ENCODE measurements at places on chromosomes 16 and 17.

GRCh38 chr17:37068266-37068665, 119.5 kb downstream of the AATF start:
- no peak overlapping the region for H3K27ac ChIP-seq
- DNase-seq, result no peak
- no peaks in the 10 kb centered on the region for H3K4me1 ChIP-seq
- H3K4me3 ChIP-seq, result no peak overlapping the region
- no peaks in the 10 kb centered on the region for H3K27me3 ChIP-seq

- no peak for DNase-seq
- no peaks in the 10 kb centered on the region for H3K36me3 ChIP-seq
- no peak overlapping the region for H3K27ac ChIP-seq
- H3K27me3 ChIP-seq, result no peaks in the 10 kb centered on the region
- no peak overlapping the region for H3K4me3 ChIP-seq
- no peaks in the 10 kb centered on the region for H3K4me1 ChIP-seq
These were observed 27.4 kb upstream of the ZNF423 start for GRCh38 chr16:49883076-49884014.

DNA sequence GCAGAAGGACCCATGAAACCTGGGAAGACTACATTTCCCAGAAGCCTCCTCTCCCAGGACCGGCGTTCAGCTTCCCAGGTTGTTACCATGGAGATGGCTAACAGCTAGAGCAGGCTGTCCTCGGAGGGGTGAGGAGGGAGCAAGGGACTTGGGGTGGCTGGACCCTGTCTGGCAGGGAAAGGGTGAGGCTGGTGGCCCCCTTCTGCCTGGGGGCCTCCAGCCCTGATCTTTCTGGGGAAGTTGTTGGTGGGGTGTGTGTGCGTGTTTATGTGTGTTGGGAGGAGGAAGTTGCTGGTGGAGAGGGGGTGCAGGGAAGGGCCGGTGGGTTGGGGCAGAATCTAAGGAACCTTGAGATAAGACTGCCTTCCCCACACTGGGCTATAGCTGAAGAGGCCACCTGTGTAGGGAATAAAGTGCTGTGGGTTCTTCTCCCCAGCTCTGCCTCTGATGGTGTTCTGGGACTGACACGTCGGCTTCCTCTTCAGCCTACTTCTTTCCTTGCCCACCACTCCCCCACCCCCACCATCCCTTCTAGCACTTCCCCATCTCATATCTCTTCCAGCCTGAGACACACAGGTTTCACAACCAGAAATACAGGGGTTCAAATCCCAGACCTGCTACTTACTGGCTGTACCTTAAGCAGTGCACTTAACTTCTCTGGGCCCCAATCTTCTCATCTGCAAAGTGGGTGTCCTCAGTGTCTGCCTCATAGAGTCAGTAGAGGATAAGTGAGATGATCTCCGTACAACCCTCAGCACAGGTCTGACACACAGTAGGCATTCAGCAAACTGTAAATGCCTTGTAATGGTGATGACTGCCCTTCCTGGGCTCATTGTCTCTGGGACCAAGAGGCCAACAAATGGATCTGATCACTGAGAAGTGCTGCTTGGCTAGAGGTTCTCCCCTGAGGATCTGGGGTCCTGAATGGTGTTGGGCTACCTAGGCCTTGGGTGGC, at the start of gene DRC7:
DRC7 (plus strand) TSS at position 82 of the 955 bp plus-strand sequence. CDS start 3,144 bp downstream, outside the sequence.
- no peaks in the 10 kb centered on the region for H3K36me3 ChIP-seq
- no peaks in the 10 kb centered on the region for H3K27me3 ChIP-seq
- H3K27ac ChIP-seq, result no peak within 1 kb of the TSS
- peak within 1 kb of the TSS; percentile 1 for H3K4me3 ChIP-seq
- peaks cover 27% of the 10 kb centered on the region for H3K4me1 ChIP-seq

DNA sequence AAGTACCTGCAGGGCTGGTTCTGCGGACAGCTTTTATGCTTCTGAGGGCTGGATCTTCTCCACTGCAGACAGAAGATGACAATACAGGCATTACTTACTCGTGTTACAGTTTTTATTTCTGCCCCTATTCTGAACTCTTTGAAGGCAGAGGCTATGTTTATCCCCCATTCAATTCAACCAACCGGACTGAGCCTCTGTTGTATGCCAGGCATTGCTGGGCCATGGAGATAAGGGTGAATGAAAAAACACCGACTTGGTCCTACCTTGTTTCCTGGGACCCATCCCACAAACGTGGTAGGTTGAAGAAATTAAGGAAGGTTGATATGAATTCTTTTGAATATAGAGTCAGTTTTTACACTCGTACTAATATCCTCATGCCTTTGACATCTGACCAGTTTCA, 10.0 kb upstream of the HP start:
- H3K27ac ChIP-seq, result no peak overlapping the region
- H3K4me1 ChIP-seq, result no peaks in the 10 kb centered on the region
- DNase-seq, result no peak
- H3K4me3 ChIP-seq, result no peak overlapping the region
- H3K36me3 ChIP-seq, result no peaks in the 10 kb centered on the region

DNA sequence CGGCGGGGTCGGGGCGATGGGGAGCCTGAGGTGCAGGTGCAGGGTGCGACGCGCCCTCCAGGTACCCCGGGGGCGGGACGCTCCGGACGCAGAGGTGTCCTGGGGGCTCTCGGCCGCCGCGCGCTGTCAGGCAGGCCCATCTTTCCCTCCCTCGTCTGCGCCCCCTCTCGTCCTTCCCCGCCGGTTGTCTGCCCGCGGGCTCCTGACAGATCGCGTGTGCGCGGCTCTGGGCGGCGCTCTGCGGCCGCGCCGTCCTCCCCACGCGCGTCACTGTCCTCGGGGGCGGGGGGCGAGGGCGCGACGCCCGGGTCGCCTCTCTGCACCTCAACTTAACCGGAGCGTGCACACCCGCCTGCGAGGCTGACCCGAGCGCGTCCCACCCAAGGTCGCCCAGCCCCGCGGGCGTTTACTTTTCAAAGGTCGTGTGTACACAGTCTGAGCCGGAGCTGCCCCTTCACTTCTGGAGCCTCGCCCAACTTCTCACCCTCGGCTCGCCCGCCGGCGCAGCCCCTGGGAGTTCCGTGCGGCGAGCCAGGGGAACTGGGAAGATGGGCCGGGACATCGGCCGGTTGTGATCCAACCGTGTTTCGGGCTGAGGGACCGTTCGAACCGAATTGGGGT, 512 bp downstream of the AKAP1 start:
- peaks cover 14% of the 10 kb centered on the region for H3K4me1 ChIP-seq
- H3K36me3 ChIP-seq, result no peaks in the 10 kb centered on the region
- no peaks in the 10 kb centered on the region for H3K27me3 ChIP-seq

- H3K27me3 ChIP-seq, result no peaks in the 10 kb centered on the region
- no peak overlapping the region for H3K27ac ChIP-seq
- H3K4me3 ChIP-seq, result no peak overlapping the region
- H3K36me3 ChIP-seq, result peaks cover 6% of the 10 kb centered on the region
- no peak for DNase-seq
These were observed 3.2 kb downstream of the TAF15 start for GRCh38 chr17:35812456-35812855.

DNA sequence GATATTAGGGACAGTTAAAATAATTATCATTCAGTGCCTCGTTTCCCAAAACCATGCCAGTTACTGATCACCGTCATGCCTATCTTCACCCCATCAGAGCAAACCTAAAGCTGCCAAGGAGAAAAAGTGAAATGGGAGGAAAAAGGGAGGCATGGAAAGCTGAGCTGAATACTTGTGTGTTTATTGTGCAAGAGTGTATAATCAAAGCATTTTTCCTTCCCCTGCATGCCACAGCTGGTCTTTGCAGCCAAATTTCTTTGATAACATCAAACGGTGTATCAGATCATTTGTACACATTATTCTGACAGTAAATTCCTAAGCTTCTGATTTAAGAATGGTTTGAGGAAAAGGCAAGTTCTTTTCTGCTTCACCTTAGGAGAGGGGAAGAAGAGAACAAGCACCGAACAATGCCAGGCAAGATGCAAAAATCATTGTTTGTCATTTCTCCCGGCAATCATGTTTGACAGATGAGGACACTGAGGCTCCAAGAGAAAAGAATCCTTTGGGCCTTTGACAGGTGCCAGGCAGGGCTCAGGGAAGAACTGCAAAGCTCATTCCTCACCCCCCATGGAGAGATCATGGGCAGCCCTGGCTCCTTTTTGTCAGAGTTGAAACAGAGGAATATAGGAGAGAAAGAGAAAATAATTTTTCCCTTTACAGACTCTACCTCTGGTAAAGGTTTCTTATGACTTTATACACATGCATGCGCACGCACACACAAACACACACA, 51.4 kb upstream of the ARHGAP44 start:
- no peak overlapping the region for H3K4me3 ChIP-seq
- H3K36me3 ChIP-seq, result no peaks in the 10 kb centered on the region
- H3K4me1 ChIP-seq, result no peaks in the 10 kb centered on the region

Data from natural killer cell (primary cell).